ENCODE measurements at places on chromosomes 2 and 18. TPM values are rescaled to one million over a fixed set of nuclear protein-coding genes. Genes with fewer than 3 reads are reported as not detected.

The PTH2R gene
- total RNA-seq, result not detected

The ADCYAP1 gene
- total RNA-seq, result 16.9 TPM

The SERPINB13 gene
- total RNA-seq, result not detected

The CTAGE1 gene
- total RNA-seq, result not detected

The LDLRAD4 gene
- total RNA-seq, result 0.29 TPM

The INHBB gene
- 0.34 TPM for total RNA-seq

The SPDYA gene
- 0.81 TPM for total RNA-seq

All from glutamatergic neuron (in vitro differentiated cells).